ENCODE measurements at places on chromosomes 2 and 18. TPM values are rescaled to one million over a fixed set of nuclear protein-coding genes. Genes with fewer than 3 reads are reported as not detected.

DNA sequence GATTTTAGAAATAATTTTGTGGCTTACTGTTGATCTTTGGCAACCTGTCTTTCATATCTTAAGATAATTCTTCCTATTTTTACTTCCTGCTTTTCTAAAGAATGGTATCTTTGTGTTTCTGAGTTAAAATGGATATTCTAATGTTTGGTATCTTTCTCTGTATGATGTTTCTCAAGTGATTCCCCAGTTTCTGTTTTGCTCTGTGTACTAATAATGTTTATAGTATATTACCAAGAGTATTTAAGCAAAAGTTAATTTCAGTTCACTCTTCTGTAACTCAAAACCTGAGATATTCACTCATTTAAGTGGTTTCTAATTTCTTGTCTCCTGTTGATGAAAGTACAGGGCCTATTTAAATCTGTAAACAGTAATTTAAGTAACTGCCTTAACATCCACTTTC is 58.3 kb downstream of the CCDC150 start:
- no peak for DNase-seq
- no peaks in the 10 kb centered on the region for H3K4me1 ChIP-seq
- no peaks in the 10 kb centered on the region for H3K27me3 ChIP-seq
- H3K27ac ChIP-seq, result no peak overlapping the region
- no peaks in the 10 kb centered on the region for H3K36me3 ChIP-seq

DNA sequence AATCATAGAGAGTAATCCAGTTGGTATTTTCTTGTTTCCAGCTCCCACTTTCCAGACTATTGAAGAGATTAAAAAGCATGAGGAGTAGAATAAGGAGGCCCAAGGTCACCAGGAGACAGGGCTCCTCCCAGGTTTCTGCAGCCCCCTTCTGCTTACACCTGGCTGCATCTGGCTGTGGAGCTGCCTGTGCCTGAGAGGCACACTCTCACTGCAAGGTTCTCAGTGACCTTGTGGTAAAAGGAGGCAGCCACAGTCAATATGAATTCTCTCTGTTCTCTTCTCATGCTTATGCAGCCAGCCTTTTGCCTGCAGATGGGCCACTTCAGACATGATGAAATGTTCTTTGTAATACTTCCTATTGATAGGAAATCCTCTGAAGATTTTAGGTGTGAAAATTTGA is 233.7 kb downstream of the MYO3B start:
- no peak overlapping the region for H3K27ac ChIP-seq
- no peaks in the 10 kb centered on the region for H3K36me3 ChIP-seq
- H3K4me1 ChIP-seq, result peaks cover 13% of the 10 kb centered on the region
- no peaks in the 10 kb centered on the region for H3K27me3 ChIP-seq

The RAB12 gene
- total RNA-seq, result 35.2 TPM

- H3K4me3 ChIP-seq, result no peak overlapping the region
- no peaks in the 10 kb centered on the region for H3K36me3 ChIP-seq
- DNase-seq, result no peak
- no peak overlapping the region for H3K27ac ChIP-seq
Observed at GRCh38 chr2:38202713-38203445, 126.9 kb upstream of the CYP1B1 start.

DNA sequence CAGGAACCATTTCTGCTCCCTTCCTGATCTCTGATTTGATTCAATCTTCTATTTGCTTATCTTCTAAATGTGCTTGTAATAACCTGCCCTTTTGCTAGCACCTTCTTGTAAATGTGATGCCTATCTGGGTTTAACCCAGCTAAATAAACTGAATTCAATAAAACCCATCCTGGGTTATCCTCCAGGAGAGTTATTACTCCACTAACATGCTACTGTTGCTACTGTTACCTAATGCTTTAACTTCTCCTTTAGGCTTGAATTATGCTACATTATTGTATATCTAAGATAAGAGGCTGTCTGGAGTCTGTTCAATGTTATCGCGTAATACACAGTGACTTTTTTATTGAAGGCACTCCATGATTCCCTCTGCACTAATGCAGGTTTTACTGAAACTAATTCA is 206.5 kb upstream of the CTAGE1 start:
- no peak overlapping the region for H3K27ac ChIP-seq
- peaks cover 10% of the 10 kb centered on the region for H3K4me1 ChIP-seq
- H3K36me3 ChIP-seq, result no peaks in the 10 kb centered on the region
- H3K27me3 ChIP-seq, result no peaks in the 10 kb centered on the region

GRCh38 chr2:19847486-19847885 is 54.3 kb downstream of the TTC32 start:
- no peaks in the 10 kb centered on the region for H3K4me1 ChIP-seq
- no peaks in the 10 kb centered on the region for H3K27me3 ChIP-seq
- no peak overlapping the region for H3K27ac ChIP-seq
- no peak overlapping the region for H3K4me3 ChIP-seq
- H3K36me3 ChIP-seq, result no peaks in the 10 kb centered on the region
- no peak for DNase-seq

The DNAJC5G gene
- total RNA-seq, result not detected

The ANKMY1 gene
- 79.4 TPM for total RNA-seq

DNA sequence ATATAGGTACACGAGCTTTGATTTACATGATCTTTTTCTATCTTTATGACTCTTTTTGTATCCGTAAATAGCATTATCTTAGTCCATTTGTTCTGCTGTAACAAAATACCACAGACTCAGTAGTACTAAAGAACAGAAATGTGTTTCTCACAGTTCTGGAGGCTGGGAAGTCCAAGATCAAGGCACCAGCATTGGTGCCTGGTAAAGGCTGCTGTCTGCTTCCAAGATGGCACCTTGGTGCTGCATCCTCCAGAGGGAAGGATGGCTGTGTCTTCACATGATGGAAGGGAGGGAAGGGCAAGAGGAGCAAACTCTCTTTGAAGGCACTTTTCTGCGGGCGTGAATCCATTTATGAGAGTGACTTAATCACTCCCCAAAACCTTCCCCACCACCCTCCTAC is 36.0 kb downstream of the EIF5B start:
- peaks cover 98% of the 10 kb centered on the region for H3K36me3 ChIP-seq
- no peak overlapping the region for H3K27ac ChIP-seq
- no peaks in the 10 kb centered on the region for H3K27me3 ChIP-seq
- no peaks in the 10 kb centered on the region for H3K4me1 ChIP-seq
- no peak for DNase-seq
- H3K4me3 ChIP-seq, result no peak overlapping the region

DNA sequence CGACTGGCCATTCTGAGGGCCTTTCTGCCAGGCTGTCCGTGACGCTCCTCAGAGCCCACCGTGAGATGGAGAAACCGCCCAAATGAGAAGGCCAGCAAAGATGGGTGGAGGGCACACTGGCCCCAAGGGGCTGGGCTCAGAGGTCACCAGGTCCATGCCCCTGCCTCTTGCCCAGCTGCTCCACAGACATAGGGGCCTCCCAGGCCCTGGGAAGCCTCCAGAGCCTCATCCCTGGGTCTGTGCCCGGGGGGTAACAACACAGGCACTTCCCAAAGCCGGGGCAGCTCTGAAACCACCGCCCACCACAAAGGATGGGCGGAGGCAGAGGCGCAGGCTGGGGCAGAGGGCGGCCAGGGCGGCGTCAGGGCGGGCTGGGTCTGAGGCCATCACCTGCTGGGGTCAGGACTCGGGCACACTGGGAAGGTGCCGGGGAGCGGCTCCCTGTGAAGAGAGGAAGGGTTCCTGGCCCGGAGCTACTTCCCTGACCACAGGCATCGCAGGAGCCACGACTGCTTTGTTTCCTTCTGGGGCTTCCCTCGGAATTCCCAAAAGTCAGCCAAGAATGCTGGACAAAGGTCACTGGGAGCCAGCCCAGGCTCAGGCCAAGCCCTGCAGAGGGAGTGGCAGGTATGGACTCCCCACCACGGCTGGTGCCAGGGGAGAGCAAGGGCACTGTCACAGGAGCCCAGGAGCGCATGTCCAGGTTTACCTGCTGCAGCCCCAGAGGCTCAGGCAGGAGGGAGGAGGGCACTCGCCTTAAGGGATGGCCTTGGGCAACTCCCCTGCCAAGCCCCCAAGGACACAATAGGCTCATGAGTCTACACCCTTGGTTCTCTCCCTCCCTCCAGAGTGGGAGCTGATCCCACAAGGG is 9.4 kb downstream of the CYP26B1 start:
- peaks cover 15% of the 10 kb centered on the region for H3K27me3 ChIP-seq
- H3K36me3 ChIP-seq, result no peaks in the 10 kb centered on the region
- H3K4me3 ChIP-seq, result no peak overlapping the region

GRCh38 chr2:197647961-197648690 is 27.3 kb downstream of the RFTN2 start:
- no peaks in the 10 kb centered on the region for H3K27me3 ChIP-seq
- no peaks in the 10 kb centered on the region for H3K36me3 ChIP-seq
- H3K4me1 ChIP-seq, result no peaks in the 10 kb centered on the region
- H3K27ac ChIP-seq, result no peak overlapping the region

DNA sequence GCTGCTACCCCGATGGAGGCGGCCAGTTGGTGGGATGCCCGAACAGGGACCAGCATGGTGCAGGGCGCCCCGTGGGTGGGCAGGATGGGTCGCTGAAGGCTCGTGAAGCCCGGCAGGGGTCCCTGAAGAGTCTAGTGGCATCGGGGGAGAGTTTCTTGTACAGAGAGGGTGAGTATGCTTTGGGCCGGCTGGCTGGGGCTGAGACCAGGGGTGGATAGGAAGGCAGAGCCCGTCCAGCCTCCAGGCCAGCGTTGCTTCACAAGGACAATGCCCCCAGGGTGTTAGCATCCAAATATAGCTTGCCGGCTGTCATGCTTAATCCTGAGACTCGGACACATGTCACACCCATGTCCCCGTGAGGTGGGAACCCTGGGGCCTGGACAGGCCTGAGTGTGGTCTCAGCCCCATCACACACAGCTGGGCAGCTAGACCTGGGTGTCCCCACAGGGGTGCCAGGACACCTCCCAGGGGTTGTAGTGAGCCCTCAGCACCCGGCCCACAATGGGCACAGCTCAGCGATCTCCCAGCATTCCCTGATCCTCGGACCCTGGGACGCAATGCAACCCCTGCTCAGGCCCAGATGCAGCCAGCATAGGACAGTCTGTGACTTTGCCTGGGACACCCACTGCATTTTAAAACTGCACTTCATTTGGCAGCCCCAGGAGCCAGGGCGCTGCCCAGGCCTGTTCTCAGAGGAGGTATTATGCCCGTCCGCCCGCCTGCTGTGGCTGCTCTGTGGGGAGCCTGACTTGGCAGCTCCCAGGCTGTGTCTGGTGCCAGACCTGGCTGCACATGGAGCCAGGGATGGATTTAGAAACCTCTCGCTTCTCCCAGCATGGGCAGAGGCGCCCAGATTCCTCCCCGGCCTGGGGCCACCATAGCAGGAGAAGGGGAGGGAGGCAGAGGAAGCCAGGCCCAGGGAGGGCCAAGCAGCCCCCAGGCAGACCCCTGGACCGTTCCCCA is 36.4 kb downstream of the RAMP1 start:
- H3K27ac ChIP-seq, result peak overlapping the region; percentile 72
- no peaks in the 10 kb centered on the region for H3K27me3 ChIP-seq
- peaks cover 14% of the 10 kb centered on the region for H3K4me1 ChIP-seq
- no peak for DNase-seq
- H3K36me3 ChIP-seq, result no peaks in the 10 kb centered on the region

GRCh38 chr2:96320728-96321622 is 4.1 kb upstream of the ITPRIPL1 start:
- peaks cover 84% of the 10 kb centered on the region for H3K27me3 ChIP-seq
- H3K4me1 ChIP-seq, result peaks cover 39% of the 10 kb centered on the region
- peak overlapping the region; percentile 59 for H3K4me3 ChIP-seq
- H3K36me3 ChIP-seq, result no peaks in the 10 kb centered on the region
- DNase-seq, result peak; percentile 34
- H3K27ac ChIP-seq, result peak overlapping the region; percentile 40

DNA sequence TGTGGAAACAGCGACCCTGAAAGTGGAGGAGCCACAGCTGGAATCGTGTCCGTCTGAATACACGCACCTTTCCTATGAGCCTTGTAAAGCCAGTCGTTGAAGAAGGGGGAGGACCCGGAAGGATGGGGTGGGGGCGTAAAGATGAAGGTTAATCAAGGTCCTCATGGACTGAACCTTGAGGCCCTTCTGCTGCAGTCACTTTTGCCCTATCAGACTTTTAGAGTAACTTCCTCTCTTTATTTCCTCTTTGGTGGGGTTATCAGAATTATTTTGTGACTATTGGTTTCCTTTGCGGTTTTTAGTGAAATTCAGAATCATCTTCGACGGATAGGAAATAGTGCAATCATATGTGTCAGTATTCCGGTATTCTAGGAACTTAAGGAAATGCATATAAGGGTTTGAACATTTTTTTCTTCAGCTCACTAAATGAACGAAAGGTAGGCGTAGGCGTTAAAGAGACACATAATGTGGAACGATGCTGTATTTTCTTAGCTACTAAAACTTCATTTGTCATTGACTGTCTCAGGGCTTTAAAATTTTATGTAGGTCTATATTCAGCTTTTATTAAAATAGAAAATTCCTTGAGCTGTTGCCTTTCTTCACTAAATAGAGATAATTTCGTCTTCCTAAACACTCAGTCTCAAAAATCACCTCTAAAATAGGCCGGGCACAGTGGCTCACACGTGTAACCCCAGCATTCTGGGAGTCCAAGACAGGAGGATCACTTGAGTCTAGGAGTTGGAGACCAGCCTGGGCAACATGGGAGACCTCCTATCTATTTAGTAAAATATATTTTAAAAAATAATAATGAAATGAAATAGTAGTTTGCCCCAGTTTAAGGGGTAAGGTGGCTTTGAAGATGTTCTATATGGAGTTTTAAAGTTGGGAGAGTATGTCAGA is 1.4 kb upstream of the YES1 start:
- H3K4me3 ChIP-seq, result peak overlapping the region; percentile 75
- H3K27me3 ChIP-seq, result no peaks in the 10 kb centered on the region
- peak overlapping the region; percentile 90 for H3K27ac ChIP-seq

DNA sequence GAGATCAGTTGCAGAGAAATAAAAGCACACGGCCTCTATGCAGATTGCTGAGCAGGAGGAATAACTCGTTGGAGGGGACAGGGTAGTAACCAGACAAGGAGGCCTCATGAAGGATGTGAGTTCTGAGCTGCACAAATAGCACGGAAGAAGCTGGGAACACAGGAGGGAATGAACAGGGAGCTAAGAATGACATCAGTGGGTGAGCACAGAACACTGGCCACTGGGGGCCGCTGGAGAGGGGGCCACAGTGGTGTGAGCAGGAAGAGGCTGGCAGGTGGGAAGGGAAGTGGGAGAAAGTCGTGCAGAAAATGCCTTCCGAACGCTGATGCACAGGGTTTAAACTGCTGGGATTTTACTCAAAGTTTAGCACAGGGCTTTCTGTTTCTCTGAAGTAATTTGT is 61.0 kb downstream of the ZAP70 start:
- H3K4me3 ChIP-seq, result no peak overlapping the region
- peaks cover 94% of the 10 kb centered on the region for H3K36me3 ChIP-seq
- H3K27ac ChIP-seq, result no peak overlapping the region
- DNase-seq, result no peak
- no peaks in the 10 kb centered on the region for H3K4me1 ChIP-seq

The DAPL1 gene
- total RNA-seq, result not detected

- no peak overlapping the region for H3K4me3 ChIP-seq
- H3K4me1 ChIP-seq, result no peaks in the 10 kb centered on the region
- H3K27ac ChIP-seq, result no peak overlapping the region
- DNase-seq, result no peak
- no peaks in the 10 kb centered on the region for H3K36me3 ChIP-seq
Observed at GRCh38 chr18:33611525-33612135, 33.6 kb downstream of the ASXL3 start.

The DES gene
- 1,078 TPM for total RNA-seq

The VWA3B gene
- 134 TPM for total RNA-seq

GRCh38 chr2:132542953-132543569 is 126.5 kb downstream of the GPR39 start:
- no peak for DNase-seq
- H3K4me3 ChIP-seq, result no peak overlapping the region
- H3K27ac ChIP-seq, result no peak overlapping the region
- peaks cover 9% of the 10 kb centered on the region for H3K4me1 ChIP-seq
- no peaks in the 10 kb centered on the region for H3K36me3 ChIP-seq
- H3K27me3 ChIP-seq, result no peaks in the 10 kb centered on the region

The NOTO gene
- total RNA-seq, result not detected
